ENCODE measurements at places on chromosomes 3 and 15.

GRCh38 chr15:93070132-93070531, 18.9 kb downstream of the RGMA start:
- H3K27me3 ChIP-seq = peaks cover 21% of the 10 kb centered on the region
- peak overlapping the region; percentile 96 for H3K4me3 ChIP-seq
- H3K27ac ChIP-seq = peak overlapping the region; percentile 87
- DNase-seq = no peak

DNA sequence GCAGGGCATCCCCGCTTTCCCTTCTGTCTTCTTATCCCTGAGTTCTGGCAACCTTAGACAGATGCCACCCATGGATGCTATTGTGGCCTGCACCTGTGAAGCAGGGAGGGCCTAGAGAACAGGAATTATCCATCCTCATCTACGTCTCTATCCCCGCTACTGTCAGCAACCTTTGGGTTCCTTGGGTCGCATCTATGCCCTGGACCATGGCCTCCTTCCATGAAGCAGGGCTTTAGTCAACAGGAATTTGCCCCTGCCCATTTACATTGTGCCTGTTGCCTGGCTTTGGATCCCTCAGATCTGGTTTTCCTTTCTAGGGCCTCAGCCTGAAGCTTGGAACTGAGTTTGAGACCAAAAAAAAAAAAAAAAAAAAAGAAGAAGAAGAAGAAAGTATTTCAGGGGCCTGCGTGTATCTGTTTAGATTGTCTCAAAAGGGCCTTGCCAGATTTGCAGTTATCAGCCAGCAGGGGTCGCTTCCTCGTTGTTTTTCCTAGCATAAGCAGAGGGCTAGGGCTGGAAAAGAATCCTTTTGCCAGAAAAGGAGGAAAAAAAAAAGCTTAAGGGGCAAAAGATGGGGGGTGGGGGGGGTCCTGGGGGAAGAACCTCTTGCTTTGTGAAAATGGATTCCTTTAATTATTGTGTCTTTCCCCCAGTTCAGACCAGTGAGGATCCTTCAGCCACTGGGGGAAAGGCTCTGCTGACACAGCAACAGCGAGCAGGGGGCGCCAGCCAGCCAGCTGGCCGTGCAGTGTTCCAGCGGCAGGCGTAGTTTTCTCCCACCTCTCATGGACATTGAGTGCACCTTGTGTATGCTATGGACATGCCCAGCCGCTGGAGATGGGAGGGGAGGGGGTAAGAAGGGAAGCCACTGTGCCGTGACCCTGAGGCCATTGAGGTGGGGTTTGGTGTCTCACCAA, 65.7 kb upstream of the ALDH1L1 start:
- peaks cover 9% of the 10 kb centered on the region for H3K36me3 ChIP-seq
- H3K4me3 ChIP-seq = no peak overlapping the region
- H3K27me3 ChIP-seq = no peaks in the 10 kb centered on the region

DNA sequence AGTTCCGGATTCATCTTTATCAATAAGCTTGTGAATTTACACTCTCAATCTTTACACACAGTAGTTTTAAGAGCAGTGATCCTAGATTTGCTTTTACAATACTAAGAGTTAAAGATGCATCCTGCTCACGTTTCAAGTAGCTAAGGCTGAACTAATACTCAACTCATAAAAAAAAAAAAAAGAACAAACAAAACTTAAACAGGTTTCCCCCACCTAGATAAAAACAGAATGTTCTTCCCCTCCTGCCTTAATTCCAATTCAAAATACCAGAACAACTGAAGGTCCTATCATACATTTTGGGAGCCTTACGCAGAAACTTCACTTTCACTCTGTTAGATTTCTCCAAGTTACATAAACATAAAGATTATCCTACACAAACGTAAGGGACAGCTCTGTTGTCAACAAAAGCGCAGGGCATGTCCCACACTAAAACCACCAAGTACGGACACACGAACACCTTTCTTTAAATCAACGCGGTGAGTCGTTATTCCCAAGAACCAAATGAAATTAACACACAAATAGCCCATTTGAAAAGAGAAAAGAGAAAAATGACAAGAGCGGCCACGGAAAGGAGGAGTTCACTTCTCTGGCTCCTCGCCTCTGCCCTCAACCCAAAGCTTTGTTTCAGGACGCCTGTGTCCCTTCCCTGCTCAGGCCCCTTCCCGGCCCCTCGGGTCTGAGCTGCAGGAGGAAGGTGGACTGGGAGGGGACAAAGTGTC, 941 bp downstream of the CBLB start:
- peaks cover 6% of the 10 kb centered on the region for H3K36me3 ChIP-seq
- no peaks in the 10 kb centered on the region for H3K27me3 ChIP-seq
- H3K4me1 ChIP-seq = peaks cover 47% of the 10 kb centered on the region
- H3K27ac ChIP-seq = peak overlapping the region; percentile 88
- peak overlapping the region; percentile 99 for H3K4me3 ChIP-seq

DNA sequence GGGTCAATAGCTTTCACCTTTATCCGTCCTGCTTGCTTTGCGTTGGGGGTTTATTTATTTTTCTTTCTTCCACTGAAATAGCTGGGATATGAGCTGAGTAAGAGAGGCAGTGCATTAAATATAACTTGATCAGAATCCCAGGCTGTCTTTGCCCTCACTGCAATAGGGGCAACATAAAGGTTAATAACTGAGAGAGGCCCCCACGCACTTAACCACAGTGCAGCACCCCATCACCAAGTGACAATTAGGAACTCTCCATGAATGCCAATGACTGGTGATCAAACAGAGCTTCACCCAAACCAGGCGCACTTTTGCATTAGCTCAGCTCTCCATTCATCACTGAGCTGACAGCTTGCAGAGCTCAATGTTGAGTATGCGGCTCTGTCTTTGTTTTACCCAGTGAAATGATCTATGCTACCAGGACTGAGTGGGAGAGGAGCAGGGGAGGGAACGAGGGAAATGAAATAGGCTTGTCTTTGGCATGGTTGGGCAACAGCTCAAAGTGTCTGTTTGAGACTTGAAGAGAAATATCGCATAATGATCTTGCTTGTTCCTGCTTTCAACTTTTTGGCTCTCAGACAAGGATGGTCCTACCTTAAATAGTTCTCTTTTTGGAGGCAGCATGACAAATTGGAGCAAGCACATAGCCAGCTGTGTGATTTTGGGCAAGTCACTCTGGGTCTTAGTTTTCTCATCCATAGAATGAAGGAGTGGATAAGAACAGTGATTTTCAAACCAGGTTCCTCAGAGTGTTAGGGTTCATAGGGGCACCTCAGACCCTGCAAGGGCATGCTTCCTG, 14.5 kb upstream of the GLCE start:
- no peak overlapping the region for H3K4me3 ChIP-seq
- H3K4me1 ChIP-seq = peaks cover 26% of the 10 kb centered on the region
- H3K36me3 ChIP-seq = no peaks in the 10 kb centered on the region
- DNase-seq = no peak
- H3K27me3 ChIP-seq = peaks cover 14% of the 10 kb centered on the region
